ENCODE measurements at places on chromosomes 3 and 15.
A peak's percentile ranks its signal among the peaks of the same experiment; 100 is the strongest.

GRCh38 chr3:159635047-159635641 lies 353.5 kb upstream of the IL12A start:
- DNase-seq: no peak

- no peak for DNase-seq
Observed at GRCh38 chr3:178384321-178385230, 151.7 kb upstream of the KCNMB2 start.

- DNase-seq: peak; percentile 30
Observed at GRCh38 chr3:141486746-141487520, at the start of gene RASA2. Gene RASA2, plus strand, starts transcription at chr3:141487027. Its CDS starts 57 bp downstream, at chr3:141487084.

DNA sequence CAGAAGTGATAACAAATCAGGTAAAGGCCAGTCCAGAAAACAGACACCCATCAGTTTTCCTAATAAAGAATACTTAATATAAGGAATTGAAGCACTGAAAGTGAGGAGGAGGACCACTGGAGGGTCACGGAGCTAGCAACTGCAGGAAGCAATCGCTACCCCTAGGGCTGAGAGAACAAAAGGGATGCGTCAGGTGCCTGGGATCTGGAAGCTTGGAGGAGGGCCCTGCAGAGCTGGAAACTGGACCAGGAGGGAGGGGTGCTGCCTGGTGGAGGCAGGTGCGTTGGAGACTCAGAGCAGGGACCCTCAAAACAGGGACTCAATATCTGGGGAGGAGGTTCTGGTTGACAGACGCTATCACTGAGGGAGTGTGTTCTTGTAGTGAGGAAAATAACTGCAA lies 308.1 kb upstream of the RASGRP1 start:
- no peak for DNase-seq

- DNase-seq: no peak
Observed at GRCh38 chr3:186090901-186091300, 18.0 kb downstream of the ETV5 start.

GRCh38 chr3:65128346-65128745 lies 440.5 kb upstream of the ADAMTS9 start:
- DNase-seq: no peak

DNA sequence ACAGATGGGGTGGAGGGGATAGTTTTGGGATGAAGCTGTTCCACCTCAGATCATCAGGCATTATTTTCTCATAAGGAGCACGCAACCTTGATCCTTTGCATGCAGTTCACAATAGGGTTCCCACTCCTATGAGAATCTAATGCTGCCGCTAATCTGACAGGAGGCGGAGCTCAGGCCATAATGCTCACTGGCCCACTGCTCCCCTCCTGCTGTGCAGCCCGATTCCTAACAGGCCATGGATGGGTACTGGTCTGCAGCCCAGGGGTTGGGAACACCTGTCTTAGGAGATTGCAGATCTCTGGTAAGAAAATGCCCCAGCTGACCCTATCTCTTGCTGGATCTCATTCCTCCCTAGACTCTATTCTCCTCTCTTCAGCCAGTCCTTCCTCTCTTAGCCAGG lies 6.8 kb downstream of the CSTA start:
- no peak for DNase-seq

DNA sequence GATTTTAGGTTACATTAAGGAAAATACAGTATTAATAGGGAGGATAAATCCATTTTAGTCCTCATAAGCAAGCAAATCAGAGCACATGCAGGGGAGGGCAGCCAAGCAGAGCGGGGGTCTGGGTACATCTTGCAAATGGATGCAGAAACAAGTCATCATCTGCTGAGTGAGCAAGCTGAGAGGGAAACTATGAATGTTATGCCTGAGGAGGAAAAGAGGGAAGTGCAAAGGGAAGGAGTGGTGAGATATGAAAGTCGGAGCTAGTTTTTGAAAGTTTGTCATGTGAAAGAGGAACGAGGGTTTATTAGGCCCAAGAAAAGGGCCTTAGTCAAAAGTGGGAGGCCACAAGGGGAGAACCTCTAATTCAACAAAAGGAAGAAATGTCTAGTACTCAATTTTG lies 15.4 kb downstream of the PTX3 start:
- no peak for DNase-seq

DNA sequence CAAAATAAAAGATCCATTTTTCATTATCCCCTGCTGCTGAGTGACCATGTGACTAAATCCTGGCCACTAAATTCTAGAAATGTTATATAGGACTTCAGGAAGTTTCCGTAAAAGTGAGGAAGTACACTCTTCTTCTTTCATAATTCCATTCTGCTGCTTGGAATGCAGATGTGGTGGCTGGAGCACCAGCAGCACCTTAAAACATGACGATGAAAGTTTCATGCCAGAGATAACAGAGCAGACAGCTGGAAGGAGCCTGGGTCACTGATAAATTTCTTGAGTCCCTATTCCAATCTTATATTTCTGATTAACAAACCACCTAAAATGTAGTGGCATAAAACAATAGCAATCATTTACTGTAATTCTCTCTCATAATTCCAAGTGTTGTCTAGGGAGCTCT lies 238.7 kb downstream of the TBL1XR1 start:
- DNase-seq: no peak

DNA sequence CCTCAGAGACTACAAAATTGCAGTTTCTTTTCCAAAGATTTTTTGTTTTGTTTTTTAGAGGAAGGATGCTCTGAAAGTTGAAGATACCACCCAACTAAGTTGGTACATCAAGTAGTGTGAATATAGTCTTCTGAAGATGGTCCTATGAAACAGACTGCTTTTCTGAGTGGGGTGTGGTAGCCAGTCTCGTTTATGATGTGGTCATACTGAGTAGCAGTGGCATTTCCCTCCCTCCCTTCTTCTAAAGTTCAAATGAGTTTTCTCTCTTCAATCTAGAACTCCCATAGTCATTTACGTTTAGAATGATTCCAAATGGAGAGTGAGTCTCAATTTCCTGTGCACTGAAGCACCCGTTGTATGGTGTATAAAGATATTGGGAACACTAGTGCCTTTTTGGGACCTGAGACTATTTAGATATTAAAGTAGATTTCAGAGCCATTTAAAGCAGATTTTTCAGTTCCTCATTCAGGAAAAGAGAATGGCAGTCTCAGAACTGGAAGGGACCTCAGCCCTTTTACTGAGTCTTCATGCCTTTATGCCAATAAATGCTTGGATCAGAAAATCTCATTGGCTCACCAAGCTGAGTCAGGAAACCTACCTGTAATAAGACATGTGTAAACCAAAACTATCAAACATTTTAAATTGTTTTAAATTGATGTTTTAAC lies 200.4 kb downstream of the CDIN1 start:
- no peak for DNase-seq

- no peak for DNase-seq
Observed at GRCh38 chr3:103184772-103185171, 750.0 kb downstream of the ZPLD1 start.

DNA sequence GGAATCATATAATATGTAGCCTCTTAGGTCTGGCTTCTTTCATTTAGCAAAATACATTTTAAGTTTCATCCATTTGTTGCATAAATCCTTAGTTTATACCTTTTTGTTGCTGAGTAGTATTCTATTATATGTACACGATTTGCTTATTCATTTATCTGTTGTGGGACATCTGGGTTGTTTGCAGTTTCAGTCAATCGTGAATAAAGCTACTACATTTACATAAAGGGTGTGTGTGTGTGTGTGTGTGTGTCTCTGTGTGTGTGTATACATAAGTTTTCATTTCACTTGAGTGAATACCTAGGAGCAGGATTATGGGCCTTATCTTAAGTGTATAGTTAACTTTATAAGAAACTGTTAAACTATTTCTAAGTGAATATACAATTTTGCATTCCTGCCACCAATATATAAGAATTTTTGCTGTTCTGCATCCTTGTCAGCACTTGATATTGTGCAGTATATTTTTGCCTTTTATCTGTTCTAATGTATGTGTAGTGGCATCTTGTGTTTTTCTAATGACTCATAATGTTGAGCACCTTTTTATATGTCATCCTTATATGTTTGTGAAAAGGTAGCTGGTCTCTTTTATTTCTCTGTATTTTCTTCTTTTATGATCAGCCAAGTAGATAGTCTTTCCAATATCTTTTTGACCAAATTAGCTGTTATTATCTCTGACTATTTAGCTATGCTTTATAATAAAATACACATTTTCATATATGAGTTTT lies 55.0 kb downstream of the GLCE start:
- no peak for DNase-seq

- no peak for DNase-seq
Observed at GRCh38 chr15:73751899-73752805, 999 bp downstream of the INSYN1 start.

- no peak for DNase-seq
Observed at GRCh38 chr3:87173071-87173470, 54.0 kb upstream of the CHMP2B start.

GRCh38 chr3:192553707-192554106 lies 173.6 kb downstream of the FGF12 start:
- DNase-seq: no peak

DNA sequence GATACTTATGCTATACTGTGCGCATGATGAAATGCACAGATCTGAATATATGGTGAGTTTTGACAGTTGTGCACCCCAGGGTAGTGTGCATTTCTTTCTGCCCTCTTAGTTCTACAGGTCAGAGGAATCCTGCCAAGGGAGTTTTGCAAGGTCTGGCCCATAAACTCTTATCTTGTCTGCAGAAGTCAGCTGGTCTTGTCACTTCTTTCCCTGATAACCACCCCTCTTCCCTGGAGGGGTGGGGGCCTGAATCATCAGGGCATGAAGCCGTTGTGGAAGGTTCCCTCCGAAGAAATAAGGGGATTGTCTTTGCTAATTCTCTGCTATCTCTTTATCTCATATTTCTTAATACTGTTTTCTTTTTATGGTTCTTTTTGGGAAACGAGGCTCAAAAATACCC lies 30.4 kb downstream of the TRIM71 start:
- no peak for DNase-seq

DNA sequence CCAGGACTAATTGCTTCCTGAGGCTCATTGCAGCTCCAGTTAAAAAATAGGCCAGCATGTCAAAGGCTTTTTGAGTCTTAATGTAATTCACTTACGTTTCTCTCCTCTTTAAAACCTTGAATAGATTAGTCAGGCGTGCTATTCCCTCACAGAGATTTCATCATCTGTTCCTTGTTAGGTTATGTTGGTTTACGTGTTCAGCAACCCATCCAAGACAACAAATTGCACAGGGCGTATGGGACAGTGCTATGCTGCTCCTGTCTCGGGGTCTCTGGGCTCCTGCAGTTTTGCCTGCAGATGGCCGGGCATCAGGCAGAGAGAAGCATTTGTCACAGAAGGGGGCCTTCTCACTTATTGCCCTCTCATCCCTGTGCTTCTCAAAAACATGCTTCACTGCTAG lies 117.1 kb downstream of the CHDH start:
- no peak for DNase-seq

DNA sequence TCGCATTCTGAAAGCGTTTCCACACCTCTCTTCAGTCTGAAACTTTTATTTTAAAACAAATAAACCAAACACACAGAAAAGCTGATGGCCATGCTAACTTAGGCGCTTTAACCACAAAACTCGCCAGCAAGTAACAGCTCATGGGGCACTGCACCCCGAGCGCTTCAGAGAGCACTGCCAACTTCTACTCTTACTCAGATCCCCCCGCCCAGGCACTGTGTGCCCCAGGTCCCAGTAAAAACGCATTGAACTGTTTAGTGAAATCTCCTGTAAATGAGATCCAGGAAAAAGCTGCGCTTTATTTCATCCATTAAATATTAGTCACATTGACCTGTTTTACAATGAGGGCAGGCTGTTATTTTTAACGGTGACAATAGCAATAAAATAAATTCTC lies 99.7 kb downstream of the LRIG1 start:
- DNase-seq: no peak

DNA sequence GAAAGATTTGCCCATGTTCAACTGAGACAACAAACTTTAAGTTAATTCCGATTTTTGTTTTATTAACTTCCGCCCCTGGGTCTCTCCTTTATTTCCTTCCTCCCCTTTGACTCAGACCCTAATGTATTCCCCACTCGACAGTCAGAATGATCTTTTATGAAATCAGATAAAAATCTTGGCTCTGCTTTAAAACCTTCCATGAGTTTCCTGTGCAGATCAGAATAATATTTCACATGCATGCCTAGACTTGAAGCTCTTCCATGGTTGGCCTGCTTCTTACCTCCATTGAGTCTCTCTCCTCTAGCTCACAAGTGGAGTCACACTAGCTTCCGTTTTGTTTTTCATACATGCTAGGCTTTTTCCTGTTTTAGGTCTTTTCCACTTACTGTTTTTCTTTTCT lies 116.8 kb upstream of the SPATA16 start:
- no peak for DNase-seq

- no peak for DNase-seq
Observed at GRCh38 chr3:190192739-190193138, 72.0 kb upstream of the P3H2 start.

GRCh38 chr3:183815563-183815940 lies 9.8 kb downstream of the MAP6D1 start:
- DNase-seq: no peak

DNA sequence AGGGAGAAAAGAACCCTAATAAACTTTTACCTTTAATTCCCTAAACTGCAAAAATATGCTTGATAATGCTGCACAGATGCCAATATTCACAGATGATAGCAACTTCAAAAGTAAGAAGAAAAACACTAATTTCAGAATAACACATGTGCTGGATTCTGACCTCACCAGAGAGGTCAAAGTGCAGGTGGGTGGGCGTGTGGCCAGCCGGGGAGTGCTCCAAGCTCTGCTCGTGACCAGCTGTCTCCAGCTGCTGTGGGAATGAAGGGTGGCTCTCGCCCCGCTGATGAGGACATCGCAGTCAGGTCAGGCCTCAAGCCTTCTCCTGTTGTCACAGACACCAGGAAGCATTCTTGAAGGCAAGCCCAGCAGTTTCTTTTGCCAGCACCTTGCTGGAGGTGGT lies 57.1 kb downstream of the ADAMTS17 start:
- no peak for DNase-seq

DNA sequence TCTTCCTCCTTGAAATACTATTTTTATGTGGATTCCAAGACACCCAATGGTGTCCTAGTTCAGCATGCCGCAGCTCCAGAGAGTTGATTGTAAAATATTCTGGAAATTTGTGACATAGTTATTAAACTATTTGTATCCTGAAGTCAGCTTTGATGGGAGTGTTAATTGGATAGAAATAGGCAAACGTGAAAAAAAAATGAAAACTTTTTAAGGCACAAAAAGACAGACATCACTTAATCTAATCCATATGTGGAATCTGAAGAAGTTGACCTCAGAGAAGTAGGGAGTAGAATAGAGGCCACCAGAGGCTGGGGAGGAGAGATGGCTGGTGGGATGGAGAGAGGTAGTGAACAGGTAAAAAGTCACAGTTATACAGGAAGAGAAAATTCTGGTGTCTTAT lies 704.2 kb downstream of the ROBO1 start:
- DNase-seq: no peak

All from stimulated activated CD8-positive, alpha-beta memory T cell treated with anti-CD3 and anti-CD28 coated beads, Interleukin-7, amount 100 ng/mL, for 1 hour (primary cell).